NCI-H345 (cell line): ENCODE measurements at places on chromosomes 1 and 21.

- DNase-seq, result no peak
These were observed 22.5 kb upstream of the KHDRBS1 start for GRCh38 chr1:31991182-31991581.

DNA sequence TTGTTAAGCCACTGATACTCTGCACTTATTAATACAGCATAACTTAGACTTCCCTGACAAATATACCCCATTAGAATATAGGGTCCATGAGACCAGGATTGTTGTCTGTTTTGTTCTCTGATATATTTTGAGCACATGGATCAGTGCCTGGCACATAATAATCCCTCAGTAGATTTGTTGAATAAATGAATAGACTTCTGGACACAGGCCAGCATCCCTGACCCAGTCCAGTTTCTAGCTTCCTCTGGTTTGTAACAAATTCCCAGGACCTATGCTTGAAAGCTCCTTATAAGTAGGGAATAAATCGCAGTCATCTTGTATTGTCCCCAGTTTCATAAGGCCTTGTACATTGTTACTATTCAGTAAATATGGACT is 58.2 kb upstream of the GADD45A start:
- no peak for DNase-seq

- DNase-seq, result no peak
These were observed 6.8 kb downstream of the RRAGC start for GRCh38 chr1:38852780-38853179.

DNA sequence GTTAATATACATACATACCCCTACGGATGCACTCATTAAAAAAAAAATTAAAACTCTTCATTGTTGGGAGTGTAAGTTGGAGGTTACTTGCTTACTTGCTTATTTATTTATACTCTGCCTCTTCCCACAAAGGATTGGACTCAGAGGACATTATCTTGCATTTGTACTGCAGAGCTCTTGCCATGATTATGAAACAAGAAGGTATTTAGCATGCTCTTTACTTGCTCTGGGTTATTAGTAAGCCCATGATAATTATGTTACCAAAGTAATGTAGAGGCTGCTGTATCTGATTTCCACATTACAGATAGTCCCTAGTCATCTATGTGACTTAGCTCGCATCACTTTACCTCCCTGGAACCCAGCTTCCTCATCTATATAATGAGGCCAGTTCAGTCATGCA is 355.1 kb upstream of the PTBP2 start:
- no peak for DNase-seq

DNA sequence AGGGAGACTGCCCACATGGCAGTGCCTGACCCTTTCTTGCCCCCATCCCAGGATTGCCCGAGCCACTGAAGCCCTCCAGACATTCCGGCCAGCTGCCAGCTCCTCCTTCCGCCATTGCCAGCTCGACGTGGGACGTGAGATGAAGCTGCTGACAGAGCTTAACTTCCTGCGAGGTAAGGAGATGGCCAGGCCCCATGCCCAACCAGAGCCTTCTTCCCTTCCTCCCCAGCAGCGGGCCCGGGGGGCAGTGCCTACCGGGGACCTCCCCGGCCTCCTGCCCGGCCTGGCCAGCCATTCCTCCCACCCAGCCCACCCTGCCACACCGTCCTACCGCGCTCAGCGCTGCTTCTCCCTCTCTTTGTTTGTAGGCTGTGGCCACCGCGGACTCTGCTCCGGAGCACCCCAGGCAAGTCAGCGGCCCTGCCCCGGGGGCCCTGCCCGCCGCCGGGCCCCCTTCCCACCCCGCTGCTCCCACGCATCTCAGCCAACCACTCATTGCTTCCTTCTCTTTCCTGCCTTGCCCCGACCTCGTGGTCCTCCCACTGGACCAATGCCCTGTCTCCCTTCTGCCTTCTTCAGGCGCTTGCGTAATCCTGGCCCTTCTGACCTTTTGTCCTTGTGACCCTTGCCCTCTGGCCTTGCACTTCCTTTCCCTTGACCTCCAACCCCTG is 4.9 kb downstream of the TRIM46 start:
- no peak for DNase-seq

- DNase-seq, result no peak
These were observed 96.6 kb downstream of the FGGY start for GRCh38 chr1:59393211-59394180.

- DNase-seq, result no peak
These were observed 14.9 kb upstream of the AGT start for GRCh38 chr1:230728710-230729392.

DNA sequence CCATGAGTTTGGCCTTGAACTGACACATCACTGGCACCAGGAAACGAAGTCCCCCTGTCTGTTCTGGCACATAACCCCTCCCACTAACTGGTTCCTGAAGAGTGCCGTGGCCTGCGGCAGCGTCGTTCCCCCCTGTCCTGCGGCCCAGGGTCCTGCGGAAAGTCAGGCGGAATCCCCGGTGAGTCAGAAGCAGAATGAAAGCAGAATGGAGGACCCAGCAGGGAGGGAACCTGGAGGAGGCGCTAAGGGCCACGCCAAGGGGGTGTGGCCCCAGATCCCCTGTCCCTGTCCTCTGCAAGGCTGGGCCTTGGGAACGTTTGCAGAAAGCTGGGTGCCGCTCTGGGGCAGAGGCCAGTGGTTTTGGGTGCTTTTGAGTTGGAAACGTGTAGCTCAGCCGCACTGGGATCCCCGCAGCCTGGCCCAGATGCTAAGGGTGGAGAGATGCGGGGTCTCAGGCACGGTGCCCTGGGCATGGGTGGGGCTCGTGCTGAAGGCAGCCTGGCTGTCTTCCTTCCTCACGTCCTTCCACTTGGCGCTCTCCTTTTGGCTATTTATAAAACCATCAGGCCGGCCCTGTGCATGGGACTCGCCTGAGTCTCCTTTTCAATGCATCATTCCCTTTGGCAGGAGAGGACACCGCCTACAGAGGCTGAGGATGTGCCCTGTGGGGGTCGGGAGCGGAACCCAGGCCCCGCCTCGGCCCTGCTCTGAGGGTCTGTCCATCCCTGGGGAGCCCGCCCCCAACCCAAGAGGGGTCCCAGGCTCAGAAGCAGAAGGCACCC is 36.2 kb downstream of the TP73 start:
- DNase-seq, result no peak

- peak; percentile 22 for DNase-seq
These were observed 65.5 kb downstream of the DMRTB1 start for GRCh38 chr1:53524428-53525375.
